ENCODE measurements at places on chromosomes 13 and 19.

GRCh38 chr13:53854321-53854720, 825.7 kb downstream of the OLFM4 start:
- DNase-seq, result no peak

DNA sequence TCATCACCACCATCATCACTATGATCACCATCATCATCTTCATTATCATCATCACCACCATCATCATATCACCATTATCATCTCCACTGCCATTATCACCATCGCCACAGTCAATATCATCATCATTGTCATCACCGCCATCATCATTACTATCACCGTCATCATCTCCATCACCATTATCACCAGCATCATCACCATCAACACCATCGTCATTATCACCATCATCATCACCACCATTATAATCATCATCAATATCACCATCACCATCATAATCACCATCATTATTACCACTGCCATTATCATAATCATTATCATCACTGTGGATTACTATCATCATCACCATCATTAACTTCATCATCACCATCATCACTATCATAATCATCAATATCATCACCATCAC, 17.3 kb upstream of the ARHGEF18 start:
- DNase-seq, result no peak

DNA sequence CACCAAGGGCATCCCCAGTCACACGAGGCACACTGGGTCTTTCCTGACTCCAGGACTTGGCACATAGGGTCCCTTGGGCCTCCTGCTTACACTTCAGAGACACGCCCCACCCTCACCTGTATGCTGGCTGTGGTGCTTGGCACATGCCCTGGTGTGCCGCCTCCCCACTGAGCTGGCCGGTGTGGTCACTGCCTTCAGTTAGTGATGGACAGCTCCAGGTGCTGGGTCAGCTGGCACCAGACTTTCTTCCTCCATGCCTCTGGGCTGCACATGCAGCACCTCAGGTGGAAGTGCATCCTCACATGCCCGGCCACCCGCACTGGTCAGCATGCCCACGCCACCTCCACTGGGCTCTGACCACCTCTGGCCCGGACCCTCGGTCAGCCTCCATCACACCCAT, 52.9 kb downstream of the KLF2 start:
- no peak for DNase-seq

DNA sequence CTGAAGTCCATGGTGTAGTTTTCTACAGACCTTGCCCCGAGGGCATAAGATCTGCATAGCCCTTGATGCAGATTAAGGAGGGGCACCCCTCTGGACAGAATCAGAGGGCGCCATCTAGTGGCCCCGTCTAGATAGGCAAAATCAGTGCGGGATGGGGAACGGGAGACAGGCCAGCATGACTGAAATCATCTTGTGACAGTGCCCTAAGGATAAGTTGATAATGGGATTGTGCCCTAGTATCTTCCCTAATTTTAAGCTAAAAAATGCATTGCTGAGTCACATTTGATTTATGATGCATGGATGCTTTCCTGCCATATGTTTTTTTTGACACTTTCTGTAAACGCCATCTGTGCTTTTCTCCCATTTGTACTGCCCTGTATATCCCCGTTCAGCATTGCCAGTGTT, 19.0 kb upstream of the GPI start:
- DNase-seq, result peak; percentile 42

GRCh38 chr13:90047600-90047999, 1299.9 kb upstream of the MIR17HG start:
- no peak for DNase-seq

DNA sequence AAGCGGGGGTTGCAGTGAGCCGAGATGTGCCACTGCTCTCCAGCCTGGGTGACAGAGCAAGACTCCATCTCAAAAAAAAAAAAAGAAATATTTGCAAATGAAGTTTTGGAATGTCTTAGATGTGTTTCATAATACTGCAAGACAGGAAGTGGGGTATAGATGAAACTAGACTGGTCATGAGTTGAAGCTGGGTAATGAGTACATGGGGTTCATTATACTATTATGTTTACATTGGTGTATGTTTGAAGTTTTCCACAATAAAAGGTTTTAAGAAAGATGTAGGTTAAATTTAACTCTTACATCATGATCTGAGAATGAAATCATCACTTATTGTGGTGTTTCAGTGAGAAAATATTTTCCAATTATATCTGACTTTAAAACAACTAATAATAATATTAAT, 19.0 kb downstream of the FNDC3A start:
- DNase-seq, result peak; percentile 63

DNA sequence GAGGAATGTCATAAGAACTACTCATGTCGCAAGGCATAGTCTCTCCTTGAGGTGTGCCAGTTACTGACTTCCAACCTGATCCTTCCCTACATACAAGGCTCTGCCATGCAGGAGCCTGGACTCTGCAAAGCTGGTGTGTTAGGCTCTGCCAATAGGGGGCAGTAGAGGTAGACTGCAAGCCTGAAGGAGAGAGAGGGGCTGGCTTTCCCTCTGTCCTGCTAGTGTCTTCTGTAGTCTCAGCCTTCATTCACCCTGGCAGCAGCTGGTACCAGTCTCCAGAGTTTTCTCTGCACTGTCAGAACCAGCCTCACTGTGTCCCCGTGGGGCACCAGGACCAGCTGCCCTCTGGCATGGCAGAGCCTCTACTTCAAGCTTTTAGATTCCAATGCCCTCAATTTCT, 14.5 kb downstream of the SHISA2 start:
- DNase-seq, result no peak

- DNase-seq, result no peak
Observed at GRCh38 chr19:47309608-47310007, at the start of gene C5AR1. TSS of gene C5AR1 (plus strand) at chr19:47309861. CDS start at chr19:47309896, 35 bp downstream.

- no peak for DNase-seq
Observed at GRCh38 chr13:99382428-99383133, 75.4 kb upstream of the GPR183 start.

DNA sequence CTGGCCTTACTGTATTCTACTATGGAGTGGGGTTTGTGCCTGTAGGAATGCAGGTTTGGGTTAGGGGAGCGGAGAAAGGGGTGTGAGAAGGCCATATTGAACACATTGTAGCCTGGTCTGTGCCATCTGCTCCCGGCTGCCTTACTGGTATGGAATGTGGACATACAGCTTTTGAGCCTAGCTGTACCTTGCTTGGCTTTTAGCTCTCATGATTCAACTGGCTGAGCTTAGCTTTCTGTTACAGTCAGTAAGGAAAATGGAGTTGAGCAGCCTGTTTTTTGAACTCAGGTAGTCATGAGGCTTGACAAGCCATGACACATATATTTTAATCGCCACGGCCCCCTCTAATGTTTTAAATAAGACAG, 41.6 kb downstream of the ARHGAP35 start:
- DNase-seq, result peak; percentile 49

DNA sequence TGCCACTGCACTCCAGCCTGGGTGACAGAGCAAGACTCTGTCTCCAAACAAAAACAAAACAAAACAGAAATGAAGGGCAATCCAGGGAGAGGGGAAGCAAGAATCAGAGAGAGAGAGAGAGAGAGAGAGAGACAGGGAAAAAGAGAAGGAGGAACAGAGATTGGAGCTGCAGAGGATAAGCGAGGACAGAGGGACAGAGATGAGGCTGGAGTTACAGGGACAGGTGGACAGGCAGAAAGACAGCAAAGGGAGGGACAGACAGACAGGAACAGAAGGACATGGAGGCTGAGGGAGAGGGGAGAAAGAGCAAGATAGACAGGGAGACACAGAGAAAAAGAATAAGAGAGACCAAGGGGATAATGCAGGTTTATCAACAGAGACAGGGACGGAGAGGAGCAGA, 1.3 kb upstream of the CRX start:
- no peak for DNase-seq

GRCh38 chr19:40933025-40933424, 51.0 kb upstream of the CYP2A7 start:
- no peak for DNase-seq

- peak; percentile 63 for DNase-seq
Observed at GRCh38 chr19:13579388-13580060, 73.2 kb upstream of the CACNA1A start.

DNA sequence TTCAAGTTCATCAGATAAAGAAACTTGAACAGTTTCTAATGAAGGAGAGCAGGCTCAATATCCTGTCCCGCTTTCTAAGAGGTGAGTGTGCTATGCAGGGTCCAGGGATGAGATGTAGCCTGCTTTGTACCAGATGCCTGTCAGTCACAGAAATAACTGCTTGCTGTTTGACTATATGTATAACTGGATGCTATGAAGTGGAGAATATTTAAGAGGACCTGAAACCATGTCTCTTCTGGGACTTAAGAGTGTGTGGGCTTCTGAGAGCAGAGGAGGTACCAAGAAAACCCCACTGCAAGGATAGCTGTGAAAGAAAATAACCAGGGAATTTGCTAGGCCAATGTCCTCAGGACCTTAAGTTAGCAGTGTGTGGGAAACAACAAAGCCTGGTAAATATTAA, 246.3 kb upstream of the RFC3 start:
- DNase-seq, result no peak

DNA sequence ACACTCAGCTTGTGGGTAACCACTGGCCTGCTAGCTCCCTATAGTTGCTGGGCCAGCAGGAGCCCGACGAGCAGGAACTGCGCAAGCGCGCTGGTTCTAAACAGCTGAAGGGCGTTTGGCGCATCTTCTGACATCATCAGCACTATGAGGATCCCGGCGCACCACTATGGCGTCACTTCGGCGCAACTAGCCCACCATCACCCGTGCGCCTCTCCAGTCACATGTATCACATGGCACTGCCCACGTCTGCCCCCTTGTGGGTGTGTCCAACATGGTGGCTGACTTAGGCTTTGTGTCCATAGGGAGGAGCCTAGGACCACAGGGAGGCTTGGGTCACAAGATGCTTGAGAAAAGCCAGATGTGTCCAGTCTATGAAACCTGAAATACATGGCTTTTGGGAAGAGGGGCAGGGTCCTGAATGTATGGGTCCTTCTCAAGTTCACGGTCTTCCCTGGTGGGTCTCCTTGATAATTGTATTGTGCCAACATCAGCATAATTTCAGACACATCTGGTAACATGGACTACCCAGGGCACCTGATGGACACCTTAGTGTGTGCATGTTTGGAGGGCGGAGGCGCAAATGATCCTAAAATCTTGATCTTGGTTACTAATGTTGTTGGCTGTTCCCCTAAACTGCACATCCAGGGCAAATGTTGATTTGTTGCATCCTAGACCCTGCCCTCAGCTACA, 18.0 kb downstream of the KLK4 start:
- no peak for DNase-seq

GRCh38 chr13:112159575-112160547, 92.9 kb downstream of the SOX1 start:
- DNase-seq, result no peak

DNA sequence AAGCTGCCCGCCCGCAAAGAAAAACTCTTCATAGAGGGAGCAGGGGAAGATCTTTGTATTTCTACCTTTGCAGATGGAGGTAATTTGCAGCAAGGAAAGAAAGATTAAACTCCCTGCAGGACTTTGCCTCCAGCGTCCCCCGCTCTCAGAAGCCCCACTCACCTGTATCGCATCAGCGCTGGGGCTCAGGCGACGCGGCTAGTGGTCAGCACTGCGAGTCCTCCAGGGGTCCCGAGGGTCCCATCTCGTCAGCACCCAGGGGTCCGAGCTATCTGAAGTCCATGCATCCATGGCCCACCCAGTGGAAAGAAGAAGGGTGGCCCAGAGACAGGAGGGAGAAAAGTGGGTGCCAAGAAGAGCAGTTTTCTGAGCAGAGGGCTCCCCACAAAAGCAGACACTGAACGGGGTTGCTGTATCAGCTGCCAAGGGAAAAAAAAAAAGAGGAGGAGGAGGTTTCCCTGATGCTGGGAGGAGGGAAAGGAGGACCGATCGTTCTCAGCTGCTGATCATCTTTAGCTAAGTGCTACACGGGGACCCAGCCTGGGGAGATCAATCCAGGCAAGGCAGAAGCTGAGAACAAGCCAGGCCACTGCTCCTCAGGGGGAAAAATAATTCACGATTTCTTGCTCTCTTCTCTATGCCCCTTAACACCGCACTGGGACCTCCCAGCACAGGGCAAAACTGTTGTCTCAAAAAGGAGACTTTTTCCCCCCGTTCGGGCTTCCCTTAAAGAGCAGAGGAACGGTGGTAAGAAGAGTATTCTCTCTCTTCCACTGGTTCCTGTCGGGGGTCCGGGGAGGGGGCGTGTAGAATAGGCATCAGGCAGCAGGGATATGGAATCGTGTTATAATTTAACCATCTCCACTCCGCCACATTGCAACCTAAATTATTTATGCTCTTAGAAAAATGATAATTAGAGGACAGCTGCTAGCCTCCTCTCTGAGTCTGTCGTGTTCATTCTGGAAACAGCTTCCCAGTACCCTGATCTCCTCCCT, 117.7 kb upstream of the CACNA1A start:
- DNase-seq, result no peak

GRCh38 chr19:39995794-39996193, 1.1 kb upstream of the ZNF546 start:
- DNase-seq, result no peak

GRCh38 chr13:102693776-102694175, 1.1 kb downstream of the METTL21C start:
- peak; percentile 37 for DNase-seq
